AG09309 (cell line): ENCODE measurements at places on chromosomes 1 and 21.

- peak; percentile 59 for DNase-seq
Observed at GRCh38 chr1:207404849-207405525, 49.1 kb upstream of the CR2 start.

- no peak for DNase-seq
Observed at GRCh38 chr1:30741239-30741894, 16.2 kb downstream of the LAPTM5 start.

DNA sequence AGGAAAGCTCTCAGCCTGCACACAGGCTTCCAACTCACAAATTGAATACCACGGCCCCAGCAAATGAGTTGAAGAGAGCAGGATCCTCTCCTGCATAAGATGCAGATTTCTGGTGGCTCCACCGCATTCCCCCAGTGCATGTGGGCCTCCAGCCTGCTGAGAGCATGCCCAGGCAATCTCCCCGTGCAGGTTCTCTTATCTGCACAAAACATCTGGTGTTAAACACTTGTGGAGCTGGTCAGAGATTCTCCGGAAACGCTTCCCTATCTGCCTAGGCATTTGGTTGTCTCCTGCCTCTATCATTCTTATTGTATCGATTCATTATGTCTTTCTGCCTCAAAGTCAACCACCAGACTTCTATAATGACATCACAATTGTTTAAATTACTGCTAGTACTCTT is 1349.0 kb upstream of the B3GALT2 start:
- no peak for DNase-seq

GRCh38 chr1:21302747-21303715 is 12.8 kb upstream of the ECE1 start:
- DNase-seq, result peak; percentile 67

GRCh38 chr1:157233131-157233530 is 94.9 kb upstream of the ETV3 start:
- no peak for DNase-seq

GRCh38 chr1:24319312-24319863 is at the start of gene GRHL3:
GRHL3 (plus strand) TSS chr1:24319357; CDS start chr1:24319552, 195 bp downstream.
- no peak for DNase-seq

DNA sequence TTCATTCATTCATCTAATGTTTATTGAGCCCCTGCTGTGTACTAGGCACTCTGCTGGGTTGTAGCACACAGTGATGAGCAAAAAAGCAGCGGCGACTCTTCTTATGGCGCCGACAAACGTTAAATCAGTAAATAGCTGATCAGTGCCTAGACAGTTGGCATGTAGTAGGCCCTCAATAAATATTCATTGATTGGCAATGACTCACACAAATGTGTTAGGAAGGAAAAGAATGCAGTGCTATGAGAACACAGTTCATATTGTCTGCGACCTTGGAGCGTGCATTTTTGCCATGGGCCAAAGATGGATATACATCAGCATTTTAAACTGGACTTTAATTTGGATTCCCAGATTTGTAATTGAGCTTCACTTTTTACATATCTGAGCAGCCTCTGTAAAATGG is 52.0 kb downstream of the PRDM2 start:
- DNase-seq, result no peak

DNA sequence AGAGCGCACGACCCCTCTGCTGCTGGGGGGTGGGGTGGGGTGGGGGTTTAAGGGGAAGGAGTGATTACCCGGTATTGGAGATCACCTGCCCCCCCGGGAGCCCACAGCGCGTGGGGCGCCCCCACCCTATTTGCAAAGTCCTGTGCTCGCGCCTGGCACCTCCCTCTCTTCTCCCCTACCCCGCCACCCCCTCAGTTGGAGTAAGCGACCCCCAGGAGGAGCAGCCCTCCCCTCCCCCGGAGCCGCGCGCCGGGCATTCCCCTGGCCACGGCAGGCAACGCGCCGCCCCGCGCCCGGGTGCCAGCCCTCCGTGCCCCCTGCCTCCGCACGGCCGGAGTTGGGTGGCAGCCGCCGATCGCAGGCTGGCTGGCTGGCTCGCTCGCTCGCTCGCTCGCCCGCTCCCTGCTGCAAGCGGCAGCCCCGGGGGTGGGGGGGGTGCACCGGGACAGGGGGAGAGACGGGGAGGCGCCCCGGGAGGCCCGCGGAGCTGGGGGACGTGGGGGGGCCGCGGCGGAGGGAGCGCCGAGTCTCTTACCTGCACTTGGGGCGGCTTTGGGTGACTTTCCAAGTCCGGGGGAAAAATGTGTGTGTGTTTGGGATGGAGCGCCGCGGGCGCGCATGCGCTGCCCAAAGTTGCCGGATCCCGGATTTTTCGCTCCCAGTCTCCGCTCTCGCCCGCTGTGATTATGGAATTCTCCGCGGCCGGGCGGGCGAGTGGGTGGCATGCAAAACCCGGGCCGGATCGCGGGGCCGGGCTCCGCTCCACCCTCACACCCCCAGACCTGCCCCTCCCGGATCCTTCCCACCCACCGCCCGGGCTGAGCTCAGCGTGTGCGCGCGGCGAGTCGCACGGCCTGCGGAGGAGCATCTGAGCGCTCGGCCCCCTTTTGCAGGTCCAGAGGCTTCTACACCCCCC is at the start of gene CASZ1:
Gene CASZ1 (minus strand): TSS at position 618 of the 916 bp plus-strand sequence. CDS start 102,757 bp downstream, outside the sequence.
- peak; percentile 50 for DNase-seq

DNA sequence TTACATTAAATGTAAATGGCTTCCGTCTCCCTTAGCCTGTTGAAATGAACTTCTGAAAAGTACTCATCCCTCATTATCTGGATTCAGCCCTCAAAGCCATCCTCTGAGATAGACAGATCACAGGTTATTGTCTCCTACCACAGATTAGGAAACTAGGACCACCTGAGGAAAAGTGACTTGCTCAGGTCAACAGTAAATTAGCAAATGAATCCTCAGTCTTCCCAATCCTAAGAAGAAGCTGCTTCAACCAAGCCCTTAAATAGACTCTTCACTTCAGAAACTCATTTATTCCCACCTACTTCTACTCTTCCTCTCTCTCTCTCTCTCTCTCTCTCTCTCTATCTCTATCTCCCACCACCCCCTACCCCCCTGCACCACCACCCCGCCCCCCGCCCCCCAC is 152.3 kb downstream of the DMRTA2 start:
- DNase-seq, result no peak

DNA sequence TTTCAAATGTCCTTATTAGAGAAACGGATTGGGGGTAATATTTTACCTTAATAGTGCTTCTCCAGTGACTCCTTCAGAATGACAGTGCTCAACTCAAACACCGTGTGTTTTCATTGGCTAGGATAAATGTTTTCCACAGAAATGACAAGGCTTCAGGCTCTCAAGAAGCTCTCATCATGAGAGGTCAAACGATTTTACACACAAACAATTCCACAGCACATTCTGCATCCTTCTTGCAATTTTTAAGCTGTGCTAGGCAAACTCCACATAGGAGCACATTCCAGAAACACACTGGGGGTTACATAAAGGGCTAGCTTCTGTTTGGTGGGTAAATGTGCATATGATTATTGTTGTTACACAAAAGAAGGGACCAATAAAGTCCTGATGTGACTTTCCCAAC is 75.5 kb upstream of the IPO9 start:
- DNase-seq, result no peak

GRCh38 chr21:41695513-41695912 is 71.3 kb downstream of the RIPK4 start:
- no peak for DNase-seq

DNA sequence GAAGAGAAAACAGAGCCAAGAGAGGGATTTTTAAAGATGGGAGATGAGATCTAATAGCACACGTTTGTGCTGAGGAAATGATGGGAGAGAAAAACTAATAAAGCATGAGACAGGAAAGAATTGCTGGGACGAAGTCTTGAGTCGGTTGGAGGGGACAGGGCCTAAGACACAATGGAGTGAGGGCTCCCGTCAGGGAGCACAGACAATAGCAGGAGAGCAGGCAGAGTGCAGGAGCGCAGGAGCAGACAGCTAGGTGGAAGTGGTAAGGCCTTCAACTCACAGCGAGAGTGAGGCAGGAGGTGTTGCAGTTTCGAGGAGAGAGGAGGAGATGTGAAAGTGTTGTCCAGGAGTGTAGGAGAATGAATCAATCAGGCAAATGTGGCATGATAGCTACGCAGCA is 59.9 kb upstream of the SOX13 start:
- no peak for DNase-seq

GRCh38 chr1:21532496-21532895 is 23.3 kb downstream of the ALPL start:
- no peak for DNase-seq

DNA sequence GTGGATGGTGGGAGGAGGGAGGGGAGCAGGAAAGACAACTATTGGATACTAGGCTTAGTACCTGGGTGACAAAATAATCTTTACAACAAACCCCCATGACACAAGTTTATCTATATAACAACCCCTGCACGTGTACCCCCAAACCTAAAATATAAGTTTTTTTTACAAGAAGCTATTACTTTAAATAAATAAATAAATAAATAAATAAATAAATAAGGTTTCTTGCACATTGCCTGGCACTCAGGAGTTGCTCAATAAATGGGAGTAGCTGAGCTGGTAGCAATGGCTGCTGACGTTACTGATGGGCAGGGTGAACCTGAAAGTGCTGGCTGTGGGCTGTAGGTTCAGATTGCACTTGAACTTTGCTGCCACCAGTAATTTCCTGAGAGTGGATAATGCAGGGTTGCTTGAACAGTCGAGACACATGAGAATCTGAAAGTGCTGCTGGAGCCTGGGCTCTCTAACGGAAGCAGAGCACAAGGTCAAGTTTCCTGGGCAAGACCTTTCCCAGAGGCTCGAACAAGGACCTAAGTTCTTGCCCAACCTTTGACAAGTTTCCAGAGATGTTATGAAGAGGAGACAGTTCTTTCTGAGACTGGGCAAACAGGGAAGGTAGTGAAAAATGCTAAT is 14.8 kb upstream of the KCNE2 start:
- no peak for DNase-seq

- DNase-seq, result no peak
Observed at GRCh38 chr1:202034149-202034682, 23.8 kb downstream of the ELF3 start.

GRCh38 chr1:24141311-24141997 is 1.5 kb downstream of the IL22RA1 start:
- no peak for DNase-seq

DNA sequence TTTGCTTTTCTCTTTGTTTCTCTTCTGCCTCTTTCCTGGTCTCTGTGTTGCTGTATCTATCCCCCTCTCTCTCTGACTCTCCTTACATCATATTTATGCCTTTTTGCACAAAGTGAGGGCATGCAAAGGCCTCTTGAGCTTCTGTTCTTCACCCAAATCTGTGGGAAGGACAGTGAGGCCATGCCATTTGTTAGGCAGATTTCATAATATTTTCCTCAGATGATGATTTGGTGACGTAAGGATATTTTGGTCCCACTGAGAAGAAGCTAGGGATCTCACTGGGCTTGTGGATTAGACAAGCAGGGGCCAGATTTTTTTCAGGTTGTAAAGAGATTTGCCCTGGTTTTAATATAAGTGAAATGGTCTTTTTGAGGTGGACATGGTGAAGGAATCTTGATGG is 249.4 kb upstream of the USP24 start:
- no peak for DNase-seq

- DNase-seq, result no peak
Observed at GRCh38 chr1:3590139-3590763, 21.1 kb downstream of the MEGF6 start.

DNA sequence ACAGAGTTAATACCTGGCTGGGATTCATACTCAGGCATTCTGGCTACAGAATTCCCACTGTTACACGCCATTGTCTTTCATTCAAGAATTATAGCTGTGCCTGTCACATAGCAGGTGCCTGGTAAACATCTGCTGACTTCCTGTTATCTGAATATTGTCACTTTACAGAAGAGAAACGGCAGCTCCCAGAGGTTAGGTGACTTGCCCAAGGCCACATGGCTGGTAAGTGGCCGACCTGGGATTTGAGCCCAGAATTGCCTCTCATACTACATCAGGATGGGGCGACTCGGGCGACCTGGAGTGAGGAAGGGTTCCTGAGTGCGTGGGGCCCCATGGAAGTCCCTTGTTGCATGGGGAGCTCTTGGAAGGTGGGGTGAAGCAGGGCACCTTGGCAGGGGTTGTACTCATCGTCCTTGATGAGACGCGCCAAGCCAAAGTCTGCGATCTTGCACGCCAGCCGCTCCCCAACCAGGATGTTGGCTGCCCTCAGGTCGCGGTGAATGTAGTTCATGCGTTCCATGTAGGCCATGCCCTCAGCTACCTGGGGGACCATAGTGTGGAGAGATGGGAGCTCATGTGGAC is 10.2 kb upstream of the AHDC1 start:
- DNase-seq, result no peak

DNA sequence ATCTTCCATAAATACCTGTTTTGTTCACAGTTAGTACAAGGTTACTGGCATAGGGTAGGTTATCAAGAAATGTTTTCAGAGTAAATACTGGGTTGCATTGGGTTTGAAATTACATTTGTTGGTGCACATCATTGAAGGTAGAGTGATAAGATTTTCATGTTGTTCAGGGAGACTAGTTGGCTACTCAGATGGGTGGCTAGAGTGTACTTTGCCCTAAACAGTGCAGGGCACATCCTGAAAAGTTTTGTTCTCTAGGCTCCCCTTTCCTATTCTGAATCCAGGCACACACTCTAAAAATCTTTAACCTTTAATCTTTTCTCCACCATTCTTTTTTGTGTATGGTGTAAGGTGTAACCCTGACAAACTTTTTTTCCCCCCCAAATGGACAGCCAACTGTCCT is 18.0 kb downstream of the POU2F1 start:
- DNase-seq, result no peak

DNA sequence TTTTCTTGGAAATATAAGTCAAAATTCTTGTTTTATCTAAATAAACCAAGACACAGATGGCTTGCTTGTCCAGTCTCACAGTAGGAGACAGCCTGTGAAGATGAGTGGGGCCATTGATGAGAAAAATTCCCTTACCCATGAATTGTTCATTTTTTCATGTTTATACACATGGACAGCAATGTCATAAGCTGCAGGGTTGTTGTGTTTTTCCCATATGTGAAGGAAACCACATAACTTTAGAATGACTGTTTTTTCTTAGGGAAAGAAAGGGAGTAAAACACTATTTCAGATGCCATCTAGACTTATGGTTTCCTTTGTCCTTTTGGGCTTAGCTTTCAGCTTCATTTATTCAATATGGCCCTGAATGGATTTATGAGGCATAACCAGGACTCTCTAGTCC is 622.5 kb upstream of the NR5A2 start:
- DNase-seq, result no peak

- no peak for DNase-seq
Observed at GRCh38 chr1:39574646-39575045, 1.9 kb downstream of the PABPC4 start.

DNA sequence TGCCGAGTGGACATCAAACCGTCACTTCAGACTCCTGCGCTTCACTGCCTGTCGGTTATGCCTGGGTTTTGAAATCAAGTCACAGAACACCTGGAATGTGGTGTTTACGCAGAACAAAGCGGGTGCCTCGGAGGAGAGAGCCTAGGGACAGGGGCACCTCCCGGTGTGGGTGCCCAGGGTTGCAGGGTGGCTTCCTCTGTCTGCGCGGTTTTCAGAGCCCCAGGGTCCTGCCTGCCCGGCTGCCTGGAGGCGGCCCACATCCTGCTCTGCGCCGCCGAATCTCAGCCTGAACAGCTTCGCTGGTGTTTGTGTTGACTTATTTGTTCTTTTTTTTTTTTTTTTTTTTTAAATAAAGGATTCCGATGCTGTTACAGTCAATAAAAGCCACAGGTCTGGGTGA is 113.5 kb upstream of the COL6A1 start:
- no peak for DNase-seq

- DNase-seq, result no peak
Observed at GRCh38 chr1:157415661-157416060, 136.7 kb downstream of the FCRL5 start.
